Epithelial cell of esophagus (primary cell): ENCODE measurements at places on chromosomes 6 and 20.

GRCh38 chr20:38267296-38267695 is 6.8 kb upstream of the KIAA1755 start:
- DNase-seq, result no peak

- no peak for DNase-seq
Measured at GRCh38 chr6:134391205-134391604, 73.3 kb upstream of the SGK1 start.

DNA sequence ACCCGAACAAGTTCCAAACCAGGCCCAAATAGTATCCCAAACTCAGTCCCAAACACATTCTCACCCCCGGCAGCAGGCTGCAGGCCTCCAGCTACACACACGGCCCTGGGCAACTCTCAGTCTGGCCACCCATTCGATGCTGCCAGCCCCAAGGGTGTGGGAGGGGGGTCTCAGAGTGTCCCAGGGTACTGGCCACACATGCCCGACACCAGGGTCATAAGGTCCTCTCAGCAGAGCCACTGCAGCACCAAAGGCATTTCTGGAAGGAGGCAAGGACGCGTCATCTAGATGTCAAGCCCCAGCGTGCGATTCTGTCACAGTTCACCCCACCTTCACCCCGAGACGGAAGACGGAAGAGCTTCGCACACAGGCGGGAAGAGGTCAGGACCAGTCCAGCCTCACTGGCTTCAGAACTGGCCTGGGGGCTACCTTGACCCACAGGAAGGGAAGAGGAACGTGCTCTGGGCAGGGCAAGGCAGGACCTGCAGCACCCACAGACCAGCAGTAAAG is 9.5 kb downstream of the MYL9 start:
- DNase-seq, result no peak

- no peak for DNase-seq
Measured at GRCh38 chr6:13523826-13524622, 36.6 kb upstream of the GFOD1 start.

DNA sequence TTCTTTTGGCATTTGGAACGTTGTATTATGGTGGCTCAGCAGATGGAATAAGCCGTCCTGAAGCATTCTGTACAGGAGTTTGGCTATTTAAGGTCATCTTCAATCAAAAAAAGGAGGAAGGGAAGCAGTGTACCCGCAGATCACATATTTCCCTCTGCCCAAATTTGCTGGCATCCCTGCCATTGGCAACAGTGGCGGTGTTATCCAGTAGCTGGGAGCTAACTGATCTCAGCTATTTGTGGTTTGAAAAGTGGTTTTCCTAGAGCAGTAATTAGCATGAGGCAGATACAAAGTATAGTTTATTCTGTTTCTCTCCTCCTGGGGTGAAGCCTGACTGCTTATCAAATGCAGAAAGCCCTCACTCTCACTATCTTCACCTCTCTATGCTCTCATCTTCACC is 576.8 kb downstream of the QKI start:
- DNase-seq, result no peak

- no peak for DNase-seq
Measured at GRCh38 chr20:5524896-5525295, 208.1 kb upstream of the PROKR2 start.
